CD8-positive, alpha-beta memory T cell (primary cell): ENCODE measurements at places on chromosomes 2 and 18.
A peak's percentile ranks its signal among the peaks of the same experiment; 100 is the strongest.

DNA sequence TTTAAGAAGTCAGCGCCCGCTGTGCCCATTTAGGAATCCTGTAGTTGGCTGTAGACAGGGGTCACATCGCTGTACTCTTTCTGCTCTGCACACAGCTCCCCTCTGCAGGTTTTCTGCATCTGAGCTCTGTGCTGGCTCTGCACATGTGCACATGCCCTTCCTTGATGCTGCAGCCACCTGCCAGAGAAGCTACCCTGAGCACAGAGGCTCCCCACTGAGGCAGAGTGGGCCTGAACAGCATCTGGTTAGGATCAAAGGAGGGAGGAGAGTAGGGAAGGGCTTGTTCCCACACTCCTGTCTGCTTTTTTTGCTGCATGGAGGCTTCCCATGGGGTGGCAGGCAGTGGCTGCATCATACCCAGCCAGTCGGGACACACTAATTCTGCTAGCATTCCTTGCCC is 238.9 kb downstream of the FHOD3 start:
- no peaks in the 10 kb centered on the region for H3K36me3 ChIP-seq
- no peak for DNase-seq
- no peaks in the 10 kb centered on the region for H3K27me3 ChIP-seq
- no peaks in the 10 kb centered on the region for H3K4me1 ChIP-seq
- no peak overlapping the region for H3K4me3 ChIP-seq

DNA sequence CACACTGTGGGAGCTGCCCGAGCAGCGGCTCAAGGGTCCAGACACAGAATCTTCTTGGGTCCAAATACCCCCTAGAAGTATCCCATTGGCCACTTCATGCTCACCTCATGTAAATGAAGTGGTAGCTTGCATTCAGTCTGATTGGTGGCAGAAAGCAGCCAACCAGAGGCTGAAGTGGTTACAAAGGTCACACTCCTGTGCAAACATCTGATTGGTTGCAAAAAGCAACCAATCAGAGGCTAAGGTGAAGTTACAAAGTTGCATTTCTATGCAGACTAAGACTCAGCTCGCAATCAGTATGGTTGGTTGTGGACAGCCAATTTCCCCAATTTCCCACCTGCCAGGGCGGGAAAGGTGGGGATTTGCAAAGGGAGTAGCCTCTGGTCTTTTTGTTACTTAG is 94.3 kb downstream of the DGKD start:
- no peak overlapping the region for H3K4me3 ChIP-seq
- H3K27ac ChIP-seq: no peak overlapping the region
- DNase-seq: peak; percentile 18
- H3K4me1 ChIP-seq: peaks cover 5% of the 10 kb centered on the region
- H3K36me3 ChIP-seq: peaks cover 79% of the 10 kb centered on the region
- H3K27me3 ChIP-seq: no peaks in the 10 kb centered on the region

GRCh38 chr18:50805732-50806131 is 14.1 kb downstream of the MRO start:
- H3K4me1 ChIP-seq: no peaks in the 10 kb centered on the region
- no peak for DNase-seq
- no peaks in the 10 kb centered on the region for H3K36me3 ChIP-seq
- H3K27ac ChIP-seq: no peak overlapping the region
- H3K4me3 ChIP-seq: no peak overlapping the region

- no peaks in the 10 kb centered on the region for H3K4me1 ChIP-seq
- no peaks in the 10 kb centered on the region for H3K36me3 ChIP-seq
- DNase-seq: no peak
- no peak overlapping the region for H3K27ac ChIP-seq
- H3K27me3 ChIP-seq: no peaks in the 10 kb centered on the region
Measured at GRCh38 chr18:6728809-6729246, 688 bp upstream of the ARHGAP28 start.

DNA sequence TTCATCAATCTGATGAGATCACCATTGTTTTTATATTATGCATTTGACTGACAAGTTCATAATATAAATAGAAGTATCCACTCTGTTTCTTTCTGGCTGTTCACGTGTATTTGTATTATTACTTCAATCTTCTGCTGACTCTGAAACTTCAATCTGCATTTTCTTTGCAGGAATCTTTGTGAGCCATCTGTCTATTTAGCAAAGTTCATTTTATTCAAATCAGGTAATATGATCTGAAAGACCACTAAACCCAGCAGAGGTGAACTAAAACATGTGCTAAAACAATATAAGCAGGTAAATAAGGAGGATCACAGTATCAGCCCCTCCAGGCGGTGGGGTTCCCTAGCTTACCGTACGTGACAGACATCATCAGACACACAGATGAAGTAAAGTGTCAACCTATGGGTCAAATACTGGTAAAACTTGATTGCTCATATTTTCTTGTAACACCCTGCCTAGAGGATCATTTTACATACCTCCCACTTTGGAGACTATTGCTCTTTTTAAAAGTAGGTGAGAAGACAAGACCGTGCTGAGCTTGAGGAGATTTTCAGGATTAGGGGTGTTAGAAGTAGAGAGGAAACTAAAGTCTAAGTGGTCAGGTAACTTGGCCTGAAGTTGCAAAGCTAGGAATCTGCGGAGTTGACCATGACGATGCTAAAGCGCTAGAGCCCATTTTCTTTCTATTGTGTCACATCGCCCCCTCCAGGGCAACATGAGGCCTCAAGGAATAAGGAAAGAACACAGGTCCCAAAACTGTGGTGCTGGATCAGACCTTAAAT is 9.0 kb downstream of the DTNB start:
- no peaks in the 10 kb centered on the region for H3K36me3 ChIP-seq
- DNase-seq: no peak
- no peaks in the 10 kb centered on the region for H3K4me1 ChIP-seq
- no peaks in the 10 kb centered on the region for H3K27me3 ChIP-seq
- no peak overlapping the region for H3K4me3 ChIP-seq

- no peaks in the 10 kb centered on the region for H3K27me3 ChIP-seq
- DNase-seq: no peak
- no peak overlapping the region for H3K27ac ChIP-seq
- no peak overlapping the region for H3K4me3 ChIP-seq
Measured at GRCh38 chr2:236965021-236965840, 120.5 kb upstream of the COPS8 start.

DNA sequence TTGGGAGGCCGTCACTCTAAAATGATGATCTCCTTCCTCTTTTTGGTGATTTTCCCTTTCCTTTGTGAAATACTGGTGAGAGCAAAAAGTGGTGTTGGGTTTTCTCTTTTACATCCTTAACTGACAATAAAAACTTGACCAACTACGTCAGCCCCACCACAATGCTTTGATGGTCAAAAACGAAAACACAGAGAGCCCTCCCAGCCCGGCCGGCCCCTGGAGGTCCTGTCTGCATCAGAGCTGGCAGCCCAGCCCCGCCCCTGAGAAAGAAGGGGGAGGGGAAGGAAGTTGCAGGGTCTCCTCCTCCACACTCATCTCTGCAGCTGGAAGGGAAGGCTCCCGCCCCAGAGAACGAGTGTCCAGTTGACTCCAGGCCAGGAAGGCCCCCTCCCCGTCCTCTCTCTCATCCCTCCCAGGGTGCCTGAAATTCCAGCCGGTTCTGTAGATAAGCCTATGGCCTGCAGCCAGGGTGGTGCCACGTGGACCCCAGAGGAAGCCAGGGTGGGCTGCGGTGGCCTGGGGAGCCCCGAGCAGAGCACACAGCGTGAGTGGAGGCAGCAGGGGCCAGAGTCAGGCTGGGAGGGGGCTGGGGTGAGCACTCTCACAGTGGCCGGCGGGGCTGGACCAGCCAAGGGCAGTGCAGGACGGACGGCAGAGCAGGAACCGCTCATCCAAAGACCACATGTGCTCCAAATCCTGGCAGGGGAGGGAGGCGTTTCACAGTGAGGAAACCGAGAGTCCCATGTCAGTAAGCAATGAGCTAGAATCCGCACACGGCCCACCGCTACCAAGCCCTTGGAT is 19.8 kb downstream of the BIN1 start:
- H3K27ac ChIP-seq: no peak overlapping the region
- H3K4me3 ChIP-seq: no peak overlapping the region
- no peak for DNase-seq
- H3K27me3 ChIP-seq: no peaks in the 10 kb centered on the region

DNA sequence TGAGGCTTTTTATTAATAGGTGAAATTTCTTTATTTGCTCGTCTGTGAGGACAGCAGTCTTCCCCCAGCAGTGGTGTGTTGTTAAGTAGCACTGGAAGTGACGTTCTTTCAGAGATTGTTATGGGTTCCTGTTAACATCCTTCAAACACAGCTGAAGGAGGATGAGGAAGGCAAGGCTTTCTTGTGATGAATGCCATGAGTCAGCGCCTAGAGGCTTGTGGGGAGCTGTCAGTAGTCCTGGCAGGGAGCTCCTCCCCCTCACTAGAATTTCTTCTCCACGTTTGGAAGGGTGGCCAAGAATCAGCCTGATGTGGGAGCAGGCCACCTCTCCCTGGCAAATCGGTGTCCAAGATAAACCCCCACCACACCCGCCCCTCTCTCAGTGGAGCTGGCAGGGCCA is 113.2 kb downstream of the ARHGEF4 start:
- H3K27ac ChIP-seq: no peak overlapping the region
- DNase-seq: no peak
- H3K4me3 ChIP-seq: no peak overlapping the region
